Stimulated activated CD4-positive, alpha-beta T cell treated with anti-CD3 and anti-CD28 coated beads, Interleukin-1b, Interleukin-23, amount 100 ng/mL, for 1 hour (primary cell): ENCODE measurements at places on chromosomes 6 and 20.

GRCh38 chr6:154353626-154354025 lies 3.0 kb downstream of the IPCEF1 start:
- DNase-seq: no peak

GRCh38 chr6:38259736-38260135 lies 380.0 kb downstream of the BTBD9 start:
- no peak for DNase-seq

GRCh38 chr20:5181958-5182357 lies 55.1 kb downstream of the CDS2 start:
- DNase-seq: no peak

GRCh38 chr20:62666736-62667529 lies 24.6 kb downstream of the SLCO4A1 start:
- no peak for DNase-seq

GRCh38 chr6:35083507-35083906 lies 57.6 kb downstream of the TCP11 start:
- DNase-seq: no peak

DNA sequence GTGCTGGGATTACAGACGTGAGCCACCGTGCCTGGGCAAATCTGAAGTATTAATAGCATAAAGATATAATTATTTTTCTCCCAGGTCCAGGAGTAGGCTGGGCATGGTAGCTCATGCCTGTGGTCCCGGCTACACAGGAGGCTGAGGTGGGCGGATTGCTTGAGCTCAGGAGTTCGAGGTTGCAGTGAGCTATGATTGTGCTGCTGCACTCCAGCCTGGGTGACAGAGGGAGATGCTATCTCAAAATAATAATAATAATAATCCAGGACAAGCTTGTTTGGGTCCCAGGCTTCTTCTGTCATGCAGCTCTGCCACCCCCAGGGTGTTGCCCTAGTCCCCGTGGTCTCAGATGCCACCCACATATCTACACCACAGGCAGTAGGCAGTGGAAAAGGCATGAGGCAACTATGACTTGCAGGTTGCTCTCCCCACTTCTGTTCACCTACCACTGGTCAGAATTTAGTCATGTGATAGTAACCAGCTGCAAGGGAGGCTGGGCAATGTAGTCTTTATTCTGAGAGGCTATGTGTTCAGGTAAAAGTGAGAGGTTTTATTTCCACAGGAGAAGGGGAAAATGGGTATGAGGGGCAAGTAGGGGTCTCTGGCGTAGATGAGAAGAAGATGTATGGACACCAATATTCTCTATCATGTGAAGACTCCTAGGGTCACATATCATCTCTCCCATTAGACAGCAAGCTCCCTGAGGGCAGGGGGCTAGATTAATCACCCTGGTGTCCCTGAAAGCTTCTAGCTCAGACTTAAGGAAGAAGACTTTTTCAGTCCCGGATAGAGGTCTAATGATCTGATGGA lies 25.7 kb downstream of the TCF15 start:
- DNase-seq: no peak

GRCh38 chr20:8756410-8756809 lies 312.5 kb upstream of the PLCB4 start:
- DNase-seq: no peak

DNA sequence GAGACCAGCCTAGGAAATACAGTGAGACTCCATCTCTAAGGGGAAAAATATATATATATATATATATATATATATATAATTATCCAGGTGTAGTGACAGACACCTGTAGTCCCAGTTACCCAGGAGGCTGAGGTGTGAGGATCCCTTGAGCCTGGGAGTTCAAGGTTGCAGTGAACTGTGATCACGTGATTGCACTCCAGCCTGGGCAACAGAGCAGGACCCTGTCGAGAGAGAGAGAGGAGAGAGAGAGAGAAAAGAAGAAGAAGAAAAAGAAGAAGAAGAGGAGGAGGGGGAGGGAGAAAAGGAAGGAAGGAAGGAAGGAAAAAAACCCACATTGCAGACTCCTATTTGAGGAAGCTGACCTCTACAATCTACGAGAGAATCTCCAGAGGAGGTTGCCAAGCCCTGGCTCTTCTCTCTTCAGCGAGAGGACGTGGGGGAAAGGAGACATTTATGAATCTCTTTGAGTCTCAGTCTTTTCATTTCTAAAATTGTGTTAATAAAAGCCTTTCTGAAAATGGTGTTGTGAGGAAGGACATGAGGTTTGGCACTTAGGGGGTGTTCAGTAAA lies 49.7 kb downstream of the COL11A2 start:
- DNase-seq: no peak

DNA sequence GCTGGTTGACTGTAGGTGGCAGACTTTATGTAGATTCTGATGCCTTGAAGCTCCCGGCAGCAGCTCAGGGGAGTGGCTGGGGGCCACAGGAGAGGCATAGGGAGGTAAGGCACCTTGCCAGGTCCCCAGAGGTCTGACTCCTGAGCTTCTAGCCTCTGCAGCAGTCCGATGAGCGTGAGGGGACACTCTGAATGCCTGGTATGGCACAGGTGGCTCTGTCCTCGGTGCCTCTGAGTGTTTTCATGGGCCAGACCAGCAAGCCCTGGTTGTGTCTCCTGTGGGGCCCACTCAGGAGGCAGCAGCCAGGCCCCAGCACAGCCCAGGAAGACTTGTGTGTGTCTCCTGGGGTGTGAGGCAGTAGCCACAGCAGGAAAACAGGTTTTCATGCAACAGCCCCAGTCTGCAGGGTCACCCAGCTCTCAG lies 39.7 kb upstream of the IRF4 start:
- DNase-seq: no peak

GRCh38 chr6:157929076-157929475 lies 52.6 kb upstream of the SYNJ2 start:
- no peak for DNase-seq

DNA sequence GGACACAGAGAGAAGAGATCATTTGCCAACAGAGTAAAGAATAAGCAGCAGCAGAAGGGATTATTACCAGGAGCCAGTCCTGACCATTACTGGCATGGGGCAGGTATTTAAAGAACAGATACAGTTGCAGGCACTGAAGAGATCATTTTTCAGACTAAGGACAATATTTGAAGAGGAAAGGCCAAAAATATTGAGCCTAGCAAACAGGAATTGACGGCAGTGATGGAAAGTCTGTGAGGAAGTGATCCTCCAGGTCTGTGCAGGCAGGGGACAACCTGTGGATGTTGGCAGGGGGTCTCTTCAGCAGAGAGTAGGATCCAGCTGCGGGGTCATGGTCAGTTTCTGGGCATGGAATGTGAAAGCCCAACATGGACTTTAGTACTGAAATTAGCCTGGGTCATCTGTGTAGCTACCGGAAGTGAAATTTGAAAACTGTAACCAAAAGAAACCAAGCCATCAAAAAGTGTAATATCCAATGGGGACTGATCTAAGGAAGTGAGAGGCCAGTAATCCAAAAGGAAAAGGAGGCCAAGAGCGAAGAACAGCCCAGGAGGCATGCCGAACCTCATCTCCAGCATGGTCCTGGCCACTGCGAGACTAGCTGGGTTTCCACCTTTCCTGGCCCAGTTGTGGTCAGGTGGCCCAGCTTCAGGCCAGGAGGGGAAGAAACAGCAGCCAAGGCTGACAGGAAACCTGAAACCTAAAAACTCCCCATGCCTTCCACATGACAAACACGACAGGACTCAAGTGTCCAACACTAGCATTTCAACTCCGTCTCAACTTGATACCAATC lies 115.1 kb upstream of the TNFAIP3 start:
- DNase-seq: no peak

DNA sequence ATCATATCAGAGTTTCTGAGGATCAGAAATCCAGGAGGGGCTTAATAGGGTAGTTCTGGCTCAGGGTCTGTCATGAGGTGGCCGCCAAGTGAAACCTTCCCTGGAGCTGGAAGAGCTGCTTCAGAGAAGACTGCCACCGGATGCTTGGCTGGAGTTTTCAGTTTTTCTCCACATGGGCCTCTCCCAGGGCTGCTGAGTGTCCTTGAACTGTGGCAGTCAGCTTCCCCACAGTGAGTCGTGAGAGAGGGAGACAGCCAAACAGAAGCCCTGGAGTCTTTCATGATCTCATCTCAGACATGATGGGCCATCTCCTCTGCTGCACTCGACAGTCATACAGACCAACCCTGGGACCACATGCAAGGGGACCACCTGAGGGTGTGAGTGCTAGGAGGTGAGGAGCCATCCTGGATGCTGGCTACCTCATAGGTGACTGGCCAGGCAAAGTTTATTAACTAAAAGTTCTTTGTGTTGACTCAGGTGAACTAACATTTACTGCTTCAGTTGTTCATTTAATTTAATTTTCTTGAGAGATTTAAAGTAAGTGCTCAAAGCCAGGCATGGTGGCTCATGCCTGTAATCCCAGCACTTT lies 71.5 kb downstream of the SHLD1 start:
- no peak for DNase-seq

DNA sequence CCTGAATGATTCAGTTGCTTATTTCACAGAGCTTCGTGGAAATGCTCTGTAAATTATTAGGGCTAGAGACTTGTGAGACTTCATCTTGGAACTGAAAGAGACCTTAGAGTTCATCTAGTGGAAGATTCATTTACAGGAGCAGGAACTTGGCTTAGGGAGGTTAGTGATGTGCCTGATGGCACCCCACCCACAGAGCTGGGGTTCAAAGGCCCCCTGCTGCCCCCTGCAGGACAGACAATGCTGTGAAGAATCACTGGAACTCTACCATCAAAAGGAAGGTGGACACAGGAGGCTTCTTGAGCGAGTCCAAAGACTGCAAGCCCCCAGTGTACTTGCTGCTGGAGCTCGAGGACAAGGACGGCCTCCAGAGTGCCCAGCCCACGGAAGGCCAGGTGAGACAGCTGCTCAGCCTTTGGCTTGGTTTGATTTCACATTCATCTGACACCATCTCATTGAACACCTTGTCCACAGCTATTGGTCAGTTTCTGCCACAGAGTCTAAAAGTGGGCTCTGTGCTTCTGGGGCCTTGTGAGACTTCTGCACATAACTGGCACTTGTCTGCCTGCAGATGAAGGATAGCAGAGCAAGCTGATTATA lies 25.1 kb downstream of the MYBL2 start:
- DNase-seq: peak; percentile 32

DNA sequence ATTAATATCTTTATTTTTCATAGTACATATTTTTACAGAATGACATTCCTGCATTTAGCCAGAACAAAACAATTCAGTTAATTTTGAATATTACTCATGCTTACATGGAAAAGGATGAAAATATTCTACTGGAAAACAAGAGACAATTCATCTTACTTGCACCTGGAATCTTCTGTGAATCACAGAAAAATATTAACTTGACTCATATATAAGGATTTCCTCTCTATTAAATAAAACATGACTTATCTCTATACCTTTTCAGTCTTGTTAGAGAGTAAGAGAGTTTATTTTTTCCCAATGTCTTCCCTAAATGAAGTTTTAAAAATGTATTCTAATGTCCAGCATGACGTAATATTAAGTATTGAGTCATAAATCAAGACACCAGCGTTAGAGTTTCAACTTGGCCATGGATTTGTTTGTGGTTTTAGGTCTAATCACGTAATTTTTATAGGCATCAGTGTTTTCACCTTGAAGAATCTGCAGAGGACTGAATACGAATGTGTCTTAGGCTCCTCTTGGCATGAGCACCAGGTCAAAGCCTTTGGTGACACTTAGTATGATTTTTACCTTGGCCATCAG lies 445.1 kb upstream of the JAG1 start:
- DNase-seq: no peak

GRCh38 chr6:149125309-149125708 lies 192.2 kb upstream of the TAB2 start:
- no peak for DNase-seq

DNA sequence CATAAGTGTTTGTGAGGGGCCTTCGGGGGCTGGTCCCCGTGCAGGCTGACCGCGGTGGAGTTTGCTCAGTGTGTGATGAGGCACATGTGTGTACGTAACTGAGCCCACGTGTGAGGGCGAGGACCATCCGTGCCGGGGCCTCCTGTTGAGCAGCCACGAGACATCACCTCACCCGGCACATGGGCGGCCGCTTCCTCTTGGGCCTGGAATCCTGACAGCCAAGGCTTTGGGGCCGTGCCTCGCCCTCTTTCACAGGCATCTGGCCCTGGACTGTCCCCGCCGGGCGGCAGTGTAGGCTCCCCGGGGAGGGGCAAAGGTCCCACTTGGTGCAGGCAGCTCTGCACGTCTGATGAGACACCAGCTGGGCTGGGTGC lies 202.3 kb downstream of the DLL1 start:
- DNase-seq: no peak

DNA sequence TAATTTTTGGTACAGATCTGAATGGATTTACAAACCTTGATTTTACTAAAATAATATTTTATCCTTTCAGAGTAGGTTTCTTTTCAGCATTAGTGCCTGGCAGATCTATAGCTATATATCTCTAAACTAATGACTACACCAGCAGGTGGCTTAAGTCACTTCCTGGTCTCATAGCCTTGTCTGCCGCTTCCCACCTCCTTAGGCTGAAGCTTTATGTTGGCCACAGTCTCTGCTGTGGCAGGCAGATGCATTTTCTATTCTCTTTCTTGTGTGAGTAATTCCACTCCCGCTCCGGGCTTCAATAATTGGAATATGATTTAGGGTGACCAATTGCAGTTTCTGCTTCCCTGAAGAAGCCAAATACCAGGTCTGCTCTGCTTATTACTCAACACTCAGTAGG lies 226.8 kb upstream of the HS3ST5 start:
- no peak for DNase-seq

- no peak for DNase-seq
Measured at GRCh38 chr6:75170691-75171560, 34.9 kb downstream of the COL12A1 start.

DNA sequence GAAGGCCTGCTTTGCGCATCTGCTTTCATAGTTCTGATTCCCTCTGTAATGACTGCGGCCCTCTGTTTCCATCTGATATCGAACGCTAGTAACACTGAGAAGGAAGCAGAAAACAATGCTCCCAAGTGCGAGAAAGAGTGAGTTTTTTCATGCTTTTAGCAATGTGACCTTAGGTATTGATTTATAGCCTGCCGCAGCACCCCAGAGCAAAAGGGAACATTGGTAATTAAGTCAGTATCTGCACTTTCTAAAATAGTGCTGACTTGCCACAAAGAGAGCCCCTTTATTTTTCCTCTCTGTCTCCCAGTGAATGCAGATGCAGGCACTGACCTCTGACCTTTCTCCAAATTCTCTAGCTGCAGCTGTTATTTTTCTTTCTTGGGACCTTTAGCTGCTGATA lies 129.8 kb downstream of the HDGFL1 start:
- no peak for DNase-seq

- no peak for DNase-seq
Measured at GRCh38 chr20:57600320-57601210, 19.7 kb downstream of the ZBP1 start.

DNA sequence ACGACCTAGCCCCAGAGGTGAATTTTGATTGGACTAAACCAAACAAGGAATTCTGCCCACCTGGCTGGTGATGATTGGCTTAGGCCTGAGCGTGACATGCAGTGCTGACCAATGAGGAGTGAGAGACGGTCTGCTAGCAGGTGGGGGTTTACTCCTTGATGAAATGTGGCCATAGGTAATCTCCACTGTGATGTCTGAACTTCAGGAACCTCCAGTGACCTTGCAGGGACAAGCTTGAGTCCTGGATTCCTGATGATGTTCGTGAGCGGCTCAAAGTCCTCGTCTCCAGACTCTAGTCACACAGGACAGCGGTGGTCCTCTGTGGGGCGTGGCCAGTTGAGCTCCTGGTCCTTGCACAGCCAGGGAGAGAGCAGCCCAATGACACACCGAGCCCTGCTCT lies 8.4 kb downstream of the VSX1 start:
- no peak for DNase-seq
